ENCODE measurements at places on chromosomes 7 and 10.

DNA sequence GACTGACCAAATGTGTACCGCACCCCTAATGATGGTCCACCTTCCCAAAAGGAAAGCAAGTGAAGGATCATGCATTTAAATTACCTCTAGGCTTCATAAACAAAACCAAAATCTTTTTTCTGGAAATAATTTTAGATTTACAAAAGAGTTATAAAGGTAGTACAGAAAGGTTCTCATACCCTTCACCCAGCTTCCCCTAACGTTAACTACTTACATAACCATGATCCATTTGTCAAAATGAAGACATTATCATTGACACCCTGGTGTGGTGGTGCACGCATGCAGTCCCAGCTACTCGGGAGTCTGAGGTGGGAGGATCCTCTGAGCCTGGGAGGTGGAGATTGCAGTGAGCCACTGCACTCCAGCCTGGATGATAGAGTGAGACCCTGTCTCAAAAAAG is 75.1 kb upstream of the TCF7L2 start:
- no peak for DNase-seq

DNA sequence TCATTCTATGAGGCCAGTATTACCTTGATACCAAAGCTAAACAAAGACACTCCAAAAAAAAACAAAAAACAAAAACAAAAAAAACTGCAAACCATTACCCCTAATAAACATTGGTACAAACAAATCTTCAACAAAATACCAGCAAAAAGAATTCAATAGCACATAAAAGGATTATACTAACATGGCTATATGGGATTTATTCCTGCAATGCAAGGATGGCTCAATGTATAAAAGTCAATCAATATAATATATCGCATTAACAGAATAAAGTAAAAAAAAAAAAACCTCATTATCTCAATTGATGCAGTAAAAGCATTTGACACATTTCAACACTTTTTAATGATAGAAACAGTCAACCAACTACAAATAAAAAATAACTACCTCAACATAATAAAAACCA is 233.3 kb upstream of the NFE2L3 start:
- no peak for DNase-seq

GRCh38 chr7:98434087-98434486 is 33.2 kb upstream of the BAIAP2L1 start:
- DNase-seq: no peak

- DNase-seq: peak; percentile 12
Observed at GRCh38 chr7:36784991-36785940, 61.0 kb upstream of the AOAH start.

- DNase-seq: peak; percentile 30
Observed at GRCh38 chr7:92835261-92835850, 1.0 kb downstream of the CDK6 start.

DNA sequence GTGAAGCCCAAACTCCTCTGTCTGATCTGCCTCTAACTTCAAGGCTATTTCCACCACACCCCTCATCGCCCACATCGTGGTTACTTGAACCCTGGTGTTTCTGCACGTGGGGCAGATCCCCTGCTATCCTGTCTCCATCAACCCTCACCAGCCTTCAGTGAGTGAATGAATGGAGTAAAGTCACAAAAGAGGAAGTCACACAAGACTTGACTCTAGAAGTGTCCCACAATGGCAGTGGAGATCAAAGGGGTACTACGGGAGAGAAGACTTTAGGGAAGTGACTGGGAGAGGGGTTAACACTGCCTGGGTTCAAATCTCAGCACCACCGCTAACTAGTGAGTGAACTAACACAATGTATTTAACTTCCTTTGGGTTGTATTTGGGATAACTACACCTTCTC is 85.9 kb downstream of the COBL start:
- no peak for DNase-seq

DNA sequence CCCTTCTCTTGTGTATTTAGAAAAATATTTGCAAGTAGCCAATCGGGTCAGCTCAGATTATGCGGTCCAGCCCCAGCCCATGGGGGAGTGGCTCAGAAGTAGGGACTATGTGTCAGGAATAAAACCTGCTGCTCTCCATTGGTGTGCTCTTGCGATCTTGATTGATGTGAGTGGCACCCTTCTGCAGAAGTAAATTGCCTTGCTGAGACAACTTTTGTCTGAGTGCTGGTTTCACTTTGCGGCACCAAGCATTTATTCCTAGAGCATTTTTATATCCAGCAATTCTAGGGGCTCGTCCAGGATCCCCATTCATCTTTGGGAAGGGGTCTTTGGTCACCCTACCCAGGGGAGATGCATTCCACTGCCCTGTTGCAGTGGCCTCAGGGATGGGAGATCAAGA is 26.1 kb upstream of the FAM221A start:
- no peak for DNase-seq

DNA sequence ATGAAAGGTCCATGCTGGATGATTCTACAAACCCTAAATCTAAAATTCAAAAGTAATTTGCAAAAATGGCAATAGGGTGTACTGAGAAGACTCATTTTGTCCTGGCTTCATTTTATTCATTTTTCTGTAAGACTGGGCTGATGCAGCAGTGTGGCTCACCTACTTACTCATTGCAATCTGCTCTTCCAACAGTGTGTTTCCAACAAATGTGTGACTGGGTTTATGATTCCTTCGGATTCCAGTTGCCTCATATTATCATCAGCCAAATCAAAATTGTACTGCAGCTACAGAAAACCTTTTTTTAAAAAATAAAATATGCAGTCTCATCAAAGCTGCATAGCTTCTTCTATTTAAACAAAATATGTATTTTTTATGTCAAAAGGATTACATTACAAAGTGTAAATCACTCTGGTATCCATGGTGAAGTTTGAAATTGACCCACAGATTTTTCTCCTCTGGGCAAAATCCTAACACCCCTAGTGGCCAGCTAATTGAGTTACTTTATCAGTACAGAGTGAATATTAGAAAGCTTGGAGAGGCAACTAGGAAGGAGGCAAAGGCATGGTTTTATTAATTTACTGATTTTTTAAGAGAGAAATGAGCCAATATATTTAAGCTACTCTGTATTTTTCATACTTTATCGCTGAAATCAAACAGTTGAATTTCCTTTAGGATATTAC is 390.3 kb downstream of the MAGI2 start:
- DNase-seq: no peak

- no peak for DNase-seq
Observed at GRCh38 chr7:90239625-90240228, 5.2 kb upstream of the CFAP69 start.

GRCh38 chr7:64626083-64626469 is 39.9 kb upstream of the ZNF107 start:
- no peak for DNase-seq

- DNase-seq: no peak
Observed at GRCh38 chr7:18624459-18624858, 128.9 kb downstream of the HDAC9 start.

DNA sequence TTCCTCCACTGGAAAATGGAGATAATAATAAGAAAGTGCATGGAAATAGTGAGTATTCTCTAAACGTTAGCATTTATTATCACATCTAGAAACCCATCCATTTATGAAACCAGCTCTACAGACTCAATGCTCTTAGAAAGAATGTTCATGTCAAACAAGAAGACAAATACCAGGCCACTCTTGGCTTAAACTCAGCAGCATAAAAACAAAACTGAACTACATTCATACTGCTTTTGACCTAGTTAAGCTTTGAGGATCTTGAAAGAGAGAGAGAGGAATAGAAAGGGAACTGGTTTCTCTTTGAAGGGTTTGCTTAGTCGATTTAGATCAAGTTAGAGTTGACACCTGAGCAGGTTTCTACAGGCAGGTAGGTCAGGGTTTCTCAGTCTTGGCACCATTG is 332.9 kb upstream of the PRKCQ start:
- no peak for DNase-seq

DNA sequence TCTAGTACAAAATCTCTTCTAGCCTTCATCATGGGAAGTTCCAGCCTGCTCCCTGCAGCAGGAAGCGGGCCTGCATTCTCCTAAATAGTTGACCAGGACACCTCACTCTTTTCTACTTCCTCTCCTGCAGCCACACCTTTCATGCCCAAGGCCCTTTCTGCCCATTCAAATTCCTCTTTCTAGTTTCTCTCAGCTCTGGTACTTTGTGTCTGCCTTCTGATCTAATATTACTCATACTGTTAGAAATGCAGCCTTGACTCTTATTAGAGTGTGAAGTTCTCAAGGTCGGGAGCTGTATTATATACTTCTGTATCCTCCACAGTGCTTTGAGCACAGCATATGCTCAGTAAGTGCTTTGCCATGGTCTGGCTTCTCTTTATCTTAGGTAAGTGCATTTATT is 103.1 kb downstream of the PRKCQ start:
- DNase-seq: no peak

GRCh38 chr7:152462995-152463708 is 27.3 kb upstream of the KMT2C start:
- DNase-seq: no peak

GRCh38 chr10:2263561-2263960 is 526.2 kb upstream of the ADARB2 start:
- DNase-seq: no peak

DNA sequence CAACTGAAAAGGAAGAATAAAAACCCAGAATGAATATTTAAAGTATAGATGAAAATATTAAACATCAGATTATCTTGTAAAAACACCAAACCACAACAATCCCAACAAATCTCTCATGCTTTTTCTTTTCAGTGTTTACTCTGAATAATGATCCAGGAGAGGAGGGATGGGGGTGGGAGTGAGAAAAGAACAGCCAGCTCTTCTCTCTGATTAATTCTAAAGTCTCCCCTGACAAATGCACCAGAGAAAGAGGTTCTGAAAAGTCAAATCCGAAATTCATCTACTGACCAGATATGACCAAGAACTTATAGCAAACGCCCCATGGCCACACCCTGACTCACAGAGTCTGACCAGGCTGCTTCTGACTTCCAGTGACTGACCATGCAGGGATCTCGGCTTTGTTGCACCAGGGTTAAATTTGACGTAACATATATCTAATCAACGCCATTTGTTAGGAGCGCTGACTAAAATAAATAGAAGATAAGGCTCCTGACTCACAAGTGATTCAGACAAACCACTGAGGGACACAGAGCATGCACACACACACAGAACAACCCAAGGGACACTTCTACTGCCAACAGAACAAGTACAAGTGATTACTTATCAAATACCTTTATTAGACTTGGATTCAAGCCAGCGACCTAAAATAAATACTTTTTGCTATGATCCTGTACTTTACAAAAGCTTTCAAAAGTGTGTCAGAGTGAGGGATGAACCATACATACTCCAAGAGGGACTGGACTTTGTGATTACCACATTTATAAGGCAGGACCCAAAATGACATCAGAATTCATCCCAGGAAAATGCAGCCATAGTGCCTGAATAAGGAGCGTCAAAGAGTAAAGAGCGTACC is 9.3 kb upstream of the SPOCK2 start:
- no peak for DNase-seq

GRCh38 chr7:27944643-27945042 is 204.7 kb downstream of the TAX1BP1 start:
- no peak for DNase-seq

DNA sequence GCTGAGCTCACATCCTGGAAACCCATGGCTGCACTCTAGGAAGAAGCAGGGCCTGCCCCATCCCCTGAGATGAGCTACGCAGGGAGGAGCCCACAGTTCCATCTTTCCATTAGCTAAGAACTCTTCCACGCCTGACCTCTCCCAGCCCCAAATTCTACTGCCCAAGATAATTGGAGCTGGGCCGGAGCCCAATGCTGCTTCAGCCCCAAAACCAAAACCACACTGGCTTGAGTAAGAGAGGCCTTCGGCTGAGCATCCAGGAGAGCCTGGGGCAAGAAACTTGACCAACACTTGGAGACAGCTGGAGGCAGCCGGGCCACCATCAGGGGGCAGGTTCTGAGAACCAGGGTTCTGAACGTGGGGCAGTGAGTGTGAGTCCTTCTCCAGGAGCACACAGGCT is 116.1 kb upstream of the ZMIZ1 start:
- no peak for DNase-seq

DNA sequence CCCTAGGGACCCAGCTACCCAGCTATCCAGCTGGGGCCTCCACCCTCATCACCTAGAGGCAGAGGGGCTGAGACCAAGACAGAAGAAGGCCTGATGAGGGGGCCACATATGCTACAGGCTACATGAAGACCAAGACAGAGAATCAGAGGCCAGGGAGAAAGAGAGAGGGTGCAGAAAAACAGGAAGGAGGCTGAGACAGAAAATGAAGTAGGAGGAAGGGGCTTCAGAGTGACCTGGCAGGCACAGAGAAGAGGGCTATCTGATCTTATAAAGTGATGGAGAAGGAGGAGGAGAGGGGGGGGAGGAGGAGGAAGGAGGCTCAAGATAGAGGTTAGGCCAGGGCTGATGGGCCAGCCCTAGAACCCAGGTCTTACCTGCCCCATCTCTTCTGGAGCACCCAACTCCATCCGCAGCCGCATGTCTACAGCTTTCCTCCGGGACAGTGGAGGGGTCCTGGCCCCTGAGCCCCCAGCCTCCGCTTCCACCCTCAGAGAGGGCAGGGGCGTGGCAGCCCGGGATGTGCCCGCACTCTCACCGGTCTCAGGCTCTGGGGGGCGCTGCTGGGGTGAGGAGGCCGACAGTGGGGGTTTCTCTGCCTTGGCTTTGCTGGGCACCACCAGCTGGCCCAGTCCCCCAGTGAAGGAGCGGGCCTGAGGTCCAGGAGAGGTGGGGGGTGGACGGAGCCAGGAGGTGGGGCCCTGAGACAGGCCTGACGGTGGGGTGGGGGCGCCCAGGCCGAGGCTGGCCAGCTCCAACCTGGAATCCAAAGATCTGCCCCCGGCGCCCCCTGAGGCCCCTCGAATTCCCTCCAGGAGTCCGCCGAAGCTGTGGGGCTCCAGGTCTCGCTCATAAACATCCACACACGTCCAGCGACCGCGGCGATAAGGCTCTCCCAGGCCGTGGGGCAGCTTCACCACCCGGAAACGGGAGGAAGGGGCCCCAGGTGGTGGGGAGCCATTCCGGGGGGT is 1.8 kb downstream of the TSC22D4 start:
- no peak for DNase-seq

DNA sequence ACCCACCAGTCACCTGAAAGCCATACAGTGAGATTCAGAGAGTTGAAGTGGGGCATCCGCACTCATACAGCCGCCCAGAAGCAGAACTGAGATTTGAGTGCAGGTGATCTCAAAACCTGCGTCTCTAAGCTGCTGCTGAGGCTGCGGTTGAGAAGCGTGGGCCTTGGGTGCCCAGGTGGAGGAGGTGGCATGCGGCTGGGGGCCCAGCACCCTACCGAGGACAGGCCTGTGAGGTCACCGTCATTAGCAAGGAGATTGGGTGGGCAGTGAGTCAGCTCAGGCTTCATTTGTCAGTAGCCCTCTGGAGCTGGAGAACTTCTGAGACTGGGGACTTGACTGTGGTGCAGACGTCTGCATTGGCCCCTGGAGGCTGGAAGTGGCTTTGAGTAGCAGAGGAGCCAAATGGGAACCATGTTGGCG is 29.8 kb downstream of the ZMIZ1 start:
- DNase-seq: no peak

- peak; percentile 24 for DNase-seq
Observed at GRCh38 chr10:63670291-63670898, 149.2 kb downstream of the REEP3 start.

DNA sequence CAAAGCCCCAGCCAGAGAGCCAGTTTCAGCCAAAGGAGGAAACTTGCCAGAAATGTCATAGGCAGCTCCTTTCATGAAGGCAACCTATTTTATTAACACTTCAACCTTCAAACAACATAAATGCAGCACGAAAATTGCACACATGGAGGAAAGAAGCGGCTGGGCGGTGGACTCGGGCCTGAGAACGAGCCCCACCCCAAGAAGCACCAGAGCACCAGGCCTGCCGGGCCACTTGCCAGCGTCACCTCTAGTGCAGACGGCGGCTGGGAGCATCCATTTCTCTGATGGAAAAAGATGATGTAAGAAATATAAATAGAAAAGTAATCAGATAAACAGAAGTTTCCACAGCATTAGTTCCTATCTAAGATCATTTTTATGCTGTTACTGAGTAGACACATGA is 100.0 kb downstream of the TCERG1L start:
- DNase-seq: no peak
